ENCODE measurements at places on chromosomes 16 and 17.

DNA sequence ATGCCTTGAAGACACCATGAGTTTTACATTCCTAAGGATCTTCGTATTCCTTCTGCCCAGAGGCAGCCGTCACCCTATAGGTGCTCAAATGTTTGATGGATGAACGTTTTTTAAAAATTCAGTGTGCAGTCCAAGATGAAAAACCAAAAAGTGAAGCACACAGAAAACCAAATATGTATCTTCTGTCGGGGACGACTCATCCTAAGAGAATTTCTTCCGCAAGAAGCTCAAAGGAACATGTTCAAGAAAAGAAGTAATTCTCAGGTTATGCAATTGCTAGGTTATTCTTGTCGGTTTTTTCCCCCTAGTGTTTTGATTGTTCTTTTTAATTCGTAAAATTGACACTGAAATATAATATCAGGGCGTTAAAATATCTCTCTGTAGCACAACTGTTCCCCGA, 1.4 kb downstream of the CENPV start:
- no peak for DNase-seq

- DNase-seq, result no peak
Observed at GRCh38 chr16:60166111-60166510, 1432.0 kb upstream of the GOT2 start.

DNA sequence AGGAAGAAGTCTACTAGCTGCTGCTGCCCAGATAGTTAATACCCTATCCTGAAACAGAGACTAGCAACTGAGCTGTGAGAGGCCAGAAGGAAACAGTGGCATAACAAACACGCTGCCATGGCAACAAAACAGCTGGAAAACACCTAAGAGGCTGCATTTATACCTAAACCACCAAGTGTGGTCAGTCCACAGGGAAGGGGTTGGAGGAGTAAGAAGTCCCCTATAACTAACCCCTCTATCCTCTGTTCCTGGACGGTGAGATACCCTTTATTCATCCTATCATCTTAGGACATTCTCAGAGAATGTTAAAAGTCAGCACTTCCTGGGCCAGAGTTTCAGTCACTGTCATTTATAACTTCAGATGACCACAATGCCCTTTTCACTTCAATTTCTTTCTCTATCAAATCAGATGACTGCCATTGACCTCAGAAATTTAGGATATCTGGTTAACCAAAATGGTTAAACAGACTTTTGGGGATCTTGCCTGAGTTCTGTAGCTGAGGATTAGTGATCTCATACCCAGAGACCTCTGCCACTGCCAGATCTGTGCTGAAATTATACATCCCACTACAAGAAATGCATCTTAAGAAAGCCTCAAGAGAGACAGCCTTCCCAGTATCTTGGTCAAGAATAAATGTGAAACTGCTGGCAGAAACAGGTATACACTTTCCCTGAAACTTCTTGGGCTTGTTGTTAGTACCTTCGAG, 36.2 kb downstream of the STH start:
- peak; percentile 66 for DNase-seq

DNA sequence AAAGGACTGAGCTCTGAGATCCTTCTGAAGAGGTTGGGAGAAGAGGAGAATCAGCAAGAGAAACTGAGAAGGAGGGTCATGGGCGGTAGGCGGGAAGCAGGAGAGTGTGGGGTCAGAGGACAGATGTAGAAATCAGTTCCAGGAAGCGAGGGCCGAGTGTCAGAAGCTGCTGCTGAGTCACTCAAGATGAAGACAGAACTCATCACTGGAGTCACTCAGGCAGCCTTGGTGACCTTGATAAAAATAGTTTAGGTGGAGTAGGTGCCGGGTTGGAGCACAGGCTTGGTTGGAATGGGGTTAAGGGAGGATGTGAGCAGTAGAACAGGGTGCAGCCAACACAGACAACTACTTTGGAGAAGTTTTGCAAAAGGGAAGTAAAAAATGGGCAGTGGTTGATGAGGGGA, 6.1 kb upstream of the ITGAM start:
- DNase-seq, result no peak

DNA sequence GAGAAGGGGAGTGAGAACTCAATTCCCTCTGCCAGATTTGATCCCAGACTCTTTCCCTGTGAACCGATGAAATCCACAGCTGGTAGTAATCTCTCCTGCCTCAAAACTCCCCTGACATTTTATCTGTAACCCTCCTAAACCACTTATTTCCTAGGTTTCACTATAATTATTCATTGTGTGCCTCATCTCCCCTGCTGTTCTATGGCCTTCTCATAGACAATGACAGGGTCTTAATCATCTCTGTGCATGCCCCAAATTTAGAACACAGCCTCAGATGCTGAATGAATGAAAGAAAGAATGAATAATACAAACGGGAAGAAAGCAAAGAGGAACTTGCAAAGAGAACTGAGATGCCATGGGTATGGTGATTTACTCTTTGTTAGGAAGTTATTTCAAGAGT, 451.1 kb downstream of the HS3ST3B1 start:
- DNase-seq, result no peak

- DNase-seq, result no peak
Observed at GRCh38 chr16:10828851-10829366, 10.3 kb upstream of the TVP23A start.

Measured in DMS53 (cell line).